ENCODE measurements at places on chromosomes 13 and 19.
A peak's percentile ranks its signal among the peaks of the same experiment; 100 is the strongest.

- DNase-seq: no peak
Measured at GRCh38 chr19:19517235-19517619, 1.2 kb downstream of the NDUFA13 start.

GRCh38 chr19:12611361-12611699, 610 bp downstream of the ZNF791 start:
- peak; percentile 79 for DNase-seq

DNA sequence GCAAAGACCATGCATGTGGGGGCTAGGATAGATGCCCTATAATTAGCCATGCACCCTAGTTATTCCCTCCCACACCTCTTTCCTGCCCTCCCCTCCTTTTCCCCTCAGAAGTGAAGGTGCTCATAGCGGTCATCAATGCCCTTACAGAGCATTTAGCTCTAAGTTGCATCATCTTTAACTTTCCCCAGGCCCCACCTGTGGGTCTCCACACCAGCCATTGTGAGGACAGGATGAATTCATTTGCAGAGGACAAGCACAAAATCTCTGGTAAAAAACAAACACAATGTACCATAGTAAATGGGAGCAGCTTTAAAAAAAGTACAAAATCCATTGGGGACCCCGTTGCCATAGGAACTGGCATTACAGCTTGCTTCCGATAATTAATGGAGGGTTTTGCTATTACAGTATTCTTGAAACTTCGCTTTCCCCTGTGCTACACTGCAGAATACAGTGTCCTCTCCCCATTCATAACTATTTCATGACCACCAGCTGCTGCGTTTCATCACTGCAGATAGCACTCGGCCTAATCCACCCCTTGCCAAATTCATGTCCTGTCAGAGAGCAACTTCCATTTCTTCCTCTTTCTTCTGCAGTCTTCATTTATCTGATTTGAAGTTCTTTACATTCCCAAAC, 110.5 kb downstream of the ZDHHC20 start:
- DNase-seq: no peak

- no peak for DNase-seq
Measured at GRCh38 chr13:21883713-21884112, 212.8 kb downstream of the FGF9 start.

GRCh38 chr13:91776611-91777193, 378.3 kb downstream of the GPC5 start:
- no peak for DNase-seq

GRCh38 chr13:50417597-50417996, 402.4 kb downstream of the KCNRG start:
- DNase-seq: no peak

- DNase-seq: no peak
Measured at GRCh38 chr13:102322211-102322610, 79.6 kb downstream of the FGF14 start.

DNA sequence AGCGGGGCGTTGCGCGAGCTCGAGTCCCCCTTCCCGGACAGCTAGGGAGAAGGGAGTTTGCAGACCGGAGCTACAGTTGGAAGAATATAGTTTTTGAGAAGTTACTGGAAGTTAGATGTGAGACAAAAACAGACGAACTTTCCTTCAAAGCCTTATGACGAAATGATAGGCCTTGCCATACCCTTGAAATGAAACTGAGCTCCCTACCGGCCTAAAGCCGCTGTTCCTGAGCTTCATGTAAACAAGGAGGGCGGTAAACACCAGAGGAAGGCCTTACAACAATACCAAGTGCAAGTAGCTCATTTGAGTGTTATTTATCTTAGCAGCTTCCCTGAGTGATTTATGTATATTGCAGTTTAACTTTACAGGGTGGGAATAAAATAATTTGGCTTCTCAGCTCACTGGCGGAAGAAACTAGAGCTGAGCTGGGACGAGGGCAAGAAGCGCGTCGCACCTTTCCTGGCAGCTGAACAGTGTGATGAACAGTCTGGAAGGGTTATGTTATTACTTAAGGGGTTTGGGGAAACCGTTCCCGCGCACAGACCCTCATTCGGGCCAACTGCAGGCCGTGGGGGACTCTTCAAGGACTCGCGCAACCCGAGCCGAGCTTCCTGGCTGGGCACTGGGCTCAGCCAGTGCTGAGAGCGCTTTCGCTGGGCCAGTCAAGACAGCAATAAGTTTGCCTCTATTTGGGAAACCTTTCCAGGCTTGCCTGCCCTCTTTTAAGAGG, 111.2 kb downstream of the KCNRG start:
- peak; percentile 35 for DNase-seq

- DNase-seq: no peak
Measured at GRCh38 chr13:26787961-26788360, 27.4 kb upstream of the GPR12 start.

- DNase-seq: no peak
Measured at GRCh38 chr19:45409557-45409920, 3.1 kb downstream of the POLR1G start.

DNA sequence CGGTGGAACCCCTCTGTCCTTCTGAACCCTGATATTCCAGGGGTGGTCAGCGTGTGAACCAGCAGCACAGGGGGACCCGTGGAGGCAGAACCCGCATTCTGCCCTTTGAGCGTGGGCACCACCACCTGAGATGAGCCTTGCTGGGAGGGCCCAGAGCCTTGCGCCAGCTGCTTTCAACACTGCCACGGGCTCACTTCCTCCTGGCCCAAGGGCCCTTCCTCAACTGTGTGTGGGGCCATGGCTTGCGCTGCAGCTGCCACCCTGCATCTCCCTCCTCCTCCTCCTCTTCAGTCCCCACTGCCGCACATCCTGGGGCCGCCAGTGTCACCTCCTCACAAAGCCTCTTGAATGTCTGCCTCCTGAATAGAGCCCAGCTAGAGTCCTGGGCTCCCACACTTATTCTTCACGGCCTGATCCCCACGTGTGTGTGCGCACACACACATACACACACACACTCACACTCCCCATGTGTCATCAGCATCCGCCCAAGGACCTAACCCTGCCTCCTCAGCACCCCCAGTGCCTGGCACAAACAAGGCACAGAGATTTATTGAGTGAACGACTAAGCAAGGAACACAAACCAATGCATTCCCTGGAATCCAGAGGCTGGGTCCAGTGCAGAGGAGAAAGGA, 26.9 kb upstream of the TMEM160 start:
- peak; percentile 14 for DNase-seq

DNA sequence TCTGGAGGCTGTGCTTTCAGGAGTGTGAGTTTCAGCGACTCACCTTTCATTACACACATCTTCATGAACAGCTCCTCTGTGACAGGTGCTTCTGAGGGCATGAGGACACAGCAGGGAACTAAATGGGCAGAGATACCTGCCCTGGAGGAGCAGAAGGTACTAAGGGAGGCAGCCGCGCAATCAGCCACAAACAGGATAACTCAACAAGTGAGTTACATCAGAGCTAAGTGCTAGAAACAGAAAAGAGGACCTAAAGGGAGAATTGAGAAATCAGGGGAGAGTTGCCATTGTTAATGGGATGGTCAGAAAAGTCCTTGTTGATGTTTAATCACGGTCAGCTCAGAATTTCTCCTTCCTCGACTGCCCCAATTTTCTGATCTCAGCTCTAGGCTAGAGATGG, 42.5 kb downstream of the SYDE1 start:
- DNase-seq: no peak

GRCh38 chr19:38658462-38659306, 11.2 kb downstream of the ACTN4 start:
- DNase-seq: peak; percentile 100

DNA sequence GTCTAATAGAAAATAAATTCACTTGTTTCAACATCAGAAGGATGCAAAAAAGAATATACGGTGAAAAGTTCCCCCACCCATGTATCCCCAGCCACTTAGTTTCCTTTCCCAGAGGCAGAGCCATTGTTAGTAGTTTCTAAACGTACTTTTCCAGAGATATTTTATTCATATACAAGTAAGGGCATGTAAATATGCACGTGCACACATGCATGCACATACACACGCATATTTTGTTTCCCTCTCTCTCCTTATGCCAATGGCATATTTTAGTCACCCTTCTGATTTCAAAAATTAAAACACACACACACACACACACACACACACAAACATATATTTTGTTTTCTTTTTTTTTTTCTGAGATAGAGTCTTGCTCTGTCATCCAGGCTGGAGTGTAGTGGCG, 147.4 kb downstream of the PDS5B start:
- no peak for DNase-seq

- DNase-seq: no peak
Measured at GRCh38 chr13:96450326-96451020, 360.6 kb downstream of the HS6ST3 start.

GRCh38 chr19:29076963-29077362, 136.0 kb downstream of the UQCRFS1 start:
- DNase-seq: no peak

DNA sequence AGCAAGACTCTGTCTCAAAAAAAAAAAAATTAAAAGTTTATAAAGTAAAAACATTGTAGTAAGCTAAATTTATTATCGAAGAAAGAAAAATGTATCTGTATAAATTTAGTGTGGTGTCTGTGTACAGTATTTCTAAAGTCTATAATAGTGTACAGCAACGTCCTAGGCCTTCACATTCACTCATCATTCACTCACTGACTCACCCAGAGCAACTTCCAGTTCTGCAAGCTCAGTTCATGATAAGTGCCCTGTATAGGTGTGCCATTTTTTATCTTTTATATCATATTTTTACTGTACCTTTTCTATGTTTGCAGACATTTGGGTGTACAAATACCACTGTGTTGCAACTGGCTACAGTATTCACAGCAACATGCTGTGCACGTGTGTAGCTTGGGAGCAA, 118.1 kb downstream of the TNFRSF19 start:
- no peak for DNase-seq

DNA sequence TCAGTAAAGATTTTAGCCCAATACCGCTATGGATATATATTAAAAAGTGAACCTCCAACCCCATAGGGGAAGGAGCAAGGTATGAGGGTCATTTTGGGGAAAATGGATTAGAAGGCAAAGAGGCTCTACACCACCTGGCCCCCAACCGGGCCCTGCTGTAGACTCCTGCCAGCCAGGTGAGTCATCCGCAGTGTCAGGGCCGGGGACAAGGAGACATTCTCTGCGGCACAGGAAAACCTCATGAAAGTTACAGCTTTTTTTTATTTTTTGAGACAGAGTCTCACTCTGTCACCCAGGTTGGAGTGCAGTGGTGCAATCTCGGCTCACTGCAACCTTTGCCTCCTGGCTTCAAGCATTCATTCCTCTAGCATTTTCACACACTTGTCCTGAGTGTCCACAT, 32.0 kb downstream of the ZFR2 start:
- no peak for DNase-seq

DNA sequence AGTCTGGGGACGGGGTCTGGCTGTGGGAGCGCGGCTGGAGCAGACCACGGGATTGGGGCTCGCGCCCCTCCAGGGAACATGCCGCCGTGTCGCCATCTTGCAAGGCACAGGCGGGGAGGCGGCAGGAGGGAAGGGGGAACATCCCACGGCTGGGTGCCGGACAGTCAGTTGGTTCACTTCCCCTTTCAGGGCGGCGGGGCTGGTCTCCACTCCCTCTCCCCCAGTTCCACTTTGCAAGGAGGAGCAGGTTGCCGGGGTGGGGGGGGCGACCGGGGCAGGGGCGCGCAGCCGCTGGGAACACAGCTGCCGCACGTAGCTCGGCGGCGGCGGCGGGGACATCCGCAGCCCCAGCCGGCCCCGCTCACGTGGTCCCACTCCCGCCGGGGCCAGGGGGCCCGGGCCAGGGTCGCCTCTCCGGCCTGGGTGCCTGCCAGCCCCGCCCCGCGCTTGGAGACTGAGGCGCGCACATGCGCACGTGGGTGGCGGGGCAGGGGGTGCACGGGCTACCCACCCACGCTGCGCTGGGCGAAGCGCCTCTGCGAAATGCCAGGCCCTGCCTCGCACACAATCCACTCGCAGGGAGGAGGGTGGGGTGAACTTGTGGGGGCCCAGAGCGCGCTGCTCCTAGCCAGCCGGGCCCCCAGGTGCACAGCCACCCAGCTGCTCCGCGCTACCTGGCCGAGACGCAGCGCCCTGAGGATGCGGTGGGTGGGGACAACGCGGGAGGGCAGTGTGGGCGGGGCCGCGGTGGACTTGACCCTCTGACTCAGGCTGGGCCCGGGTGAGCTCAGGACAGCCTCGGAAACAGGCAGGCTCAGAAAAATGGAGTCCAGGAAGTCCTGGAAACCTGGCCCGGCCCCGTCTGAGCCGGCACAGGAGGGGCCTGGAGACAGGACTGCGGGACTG, 6.4 kb downstream of the KLF16 start:
- DNase-seq: peak; percentile 68

- DNase-seq: no peak
Measured at GRCh38 chr13:86992251-86992650, 678.9 kb upstream of the SLITRK5 start.

DNA sequence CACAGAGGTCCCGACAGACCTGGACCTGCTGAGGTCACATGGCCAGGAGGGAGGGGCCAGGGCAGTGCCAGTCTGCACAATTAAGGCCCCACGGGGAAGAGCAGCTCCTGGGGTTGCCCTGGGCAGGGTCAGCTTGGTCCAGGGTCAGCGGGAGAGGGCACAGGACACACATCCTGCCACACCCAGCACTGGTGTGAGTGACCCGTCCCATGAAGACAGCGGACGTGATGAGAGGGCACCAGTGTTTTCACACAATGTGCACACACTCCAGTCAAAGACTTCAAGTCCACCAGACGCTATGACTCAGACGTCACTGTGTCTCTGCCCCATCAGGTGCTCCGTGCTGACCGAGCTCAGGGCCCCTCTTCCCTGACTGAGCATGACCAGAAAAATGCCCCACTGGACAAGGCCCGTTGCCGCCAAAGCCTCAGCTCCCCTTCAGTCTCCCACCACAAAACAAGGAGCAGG, 4.2 kb downstream of the TMEM259 start:
- no peak for DNase-seq

DNA sequence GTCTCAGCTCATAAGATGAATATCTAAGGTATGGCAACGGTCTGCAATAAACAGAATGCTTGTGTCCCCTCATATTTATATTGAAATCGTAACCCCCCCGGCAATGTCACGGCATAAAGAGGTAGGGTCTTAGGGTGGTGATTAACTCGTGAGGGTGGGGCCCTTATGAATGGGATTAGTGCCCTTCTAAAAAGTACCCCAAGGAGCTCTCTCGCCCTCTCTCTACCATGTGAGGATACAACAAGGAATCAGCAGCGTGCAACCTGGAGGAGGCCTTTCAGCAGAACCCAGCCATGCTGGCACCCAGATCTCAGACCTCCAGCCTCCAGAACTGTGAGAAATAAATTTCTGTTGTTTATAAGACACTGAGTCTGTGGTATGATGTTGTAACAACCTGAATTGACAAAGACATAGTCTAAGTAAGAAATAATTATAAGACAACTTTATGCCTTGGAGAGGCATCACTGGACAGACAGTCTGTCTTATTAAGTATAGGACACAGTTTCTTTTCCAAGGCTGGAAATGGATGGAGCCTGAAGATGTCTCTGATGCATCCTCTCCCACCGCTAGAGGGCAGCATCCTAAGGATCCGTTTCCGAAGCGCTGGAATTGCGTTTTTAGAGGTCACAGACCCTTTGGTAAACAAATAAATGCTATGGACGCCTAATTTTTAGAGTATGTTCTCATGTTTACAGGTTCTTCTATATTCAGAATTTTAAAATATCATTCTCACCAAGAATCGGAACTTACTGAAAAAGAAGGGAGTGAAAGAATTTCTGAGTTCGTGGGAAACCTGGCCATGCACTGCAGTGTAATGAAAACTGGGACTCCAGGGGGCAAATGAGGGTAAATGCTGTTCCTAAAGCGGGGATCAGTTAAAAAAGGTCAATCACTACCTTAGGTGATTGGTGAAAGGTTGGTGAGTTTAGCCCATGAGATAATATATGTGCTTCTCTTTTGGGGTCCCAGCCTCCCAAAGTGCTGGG, 13.3 kb upstream of the LEUTX start:
- DNase-seq: peak; percentile 38
